ENCODE measurements at places on chromosomes 11 and 22.

DNA sequence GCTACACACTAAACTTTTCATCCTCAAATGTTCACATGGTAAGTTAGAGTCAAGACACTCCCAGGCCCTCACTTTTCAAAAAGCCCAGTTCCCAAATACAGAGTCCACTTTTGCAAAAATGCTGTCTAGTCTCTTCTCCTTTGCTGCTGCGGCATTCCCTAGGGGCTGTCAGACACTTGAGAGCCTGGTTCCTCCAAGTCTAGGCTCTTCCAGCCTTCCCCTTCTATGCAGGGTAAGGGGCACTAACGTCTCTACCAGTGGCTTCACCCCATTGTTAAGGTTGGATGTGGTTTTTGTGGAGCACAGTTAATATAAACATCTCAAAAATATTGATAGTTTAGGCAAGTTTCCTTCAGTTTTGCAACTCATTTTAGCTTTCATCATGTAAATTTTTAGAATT lies 181.5 kb downstream of the KIF18A start:
- DNase-seq, result no peak

GRCh38 chr11:69563946-69564775 lies 76.8 kb upstream of the CCND1 start:
- no peak for DNase-seq

DNA sequence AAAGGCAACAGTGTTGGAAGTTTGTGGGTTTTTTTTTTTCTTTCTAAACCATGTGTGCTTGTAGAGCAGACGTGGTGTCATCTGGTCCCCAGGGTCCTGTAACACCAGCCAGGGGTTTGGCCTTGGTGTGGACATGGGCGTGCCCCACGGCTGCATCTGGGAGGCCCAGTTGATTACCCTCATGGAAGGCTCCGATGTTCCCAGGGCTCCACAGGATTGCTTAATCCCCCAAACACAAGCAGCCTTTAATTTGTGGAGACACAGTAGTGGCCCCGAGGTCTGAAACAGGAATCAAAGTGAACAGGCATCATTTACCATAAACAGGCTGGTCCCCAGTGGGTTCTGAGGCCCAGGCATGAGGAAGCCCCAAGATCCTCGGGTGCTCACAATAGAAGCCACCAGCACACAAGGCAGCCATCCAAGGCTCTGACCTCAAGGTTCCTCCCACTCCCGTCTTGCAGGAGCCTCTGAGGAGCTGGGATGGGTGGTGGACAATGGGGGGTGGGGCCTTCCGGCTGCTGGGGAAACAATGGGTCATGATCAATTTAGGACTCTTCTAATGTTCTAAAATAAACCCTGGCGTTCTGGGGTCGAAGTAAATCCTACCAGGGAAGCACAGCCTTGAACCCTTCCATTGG lies 115.0 kb upstream of the CD82 start:
- no peak for DNase-seq

DNA sequence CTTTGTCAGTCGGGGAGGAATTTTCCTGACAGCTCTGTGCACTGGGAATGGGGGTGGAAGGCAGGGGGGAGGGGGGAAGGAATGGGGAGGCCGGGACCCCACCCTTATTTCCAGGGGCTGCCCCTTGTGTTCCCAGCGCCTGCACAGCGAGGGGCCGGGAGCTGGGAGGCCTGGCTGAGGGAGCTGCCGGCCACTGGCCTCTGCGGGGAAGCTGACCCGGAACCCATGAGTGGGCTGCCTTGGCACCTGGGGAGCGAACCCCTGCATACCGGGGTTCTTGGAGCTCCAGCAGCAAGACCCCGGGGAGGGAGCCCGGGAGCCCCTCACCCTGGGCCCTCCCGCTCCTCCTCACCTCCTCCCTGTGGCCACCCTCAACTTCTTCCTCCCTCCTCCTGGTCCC lies 3.5 kb downstream of the H19 start:
- no peak for DNase-seq

DNA sequence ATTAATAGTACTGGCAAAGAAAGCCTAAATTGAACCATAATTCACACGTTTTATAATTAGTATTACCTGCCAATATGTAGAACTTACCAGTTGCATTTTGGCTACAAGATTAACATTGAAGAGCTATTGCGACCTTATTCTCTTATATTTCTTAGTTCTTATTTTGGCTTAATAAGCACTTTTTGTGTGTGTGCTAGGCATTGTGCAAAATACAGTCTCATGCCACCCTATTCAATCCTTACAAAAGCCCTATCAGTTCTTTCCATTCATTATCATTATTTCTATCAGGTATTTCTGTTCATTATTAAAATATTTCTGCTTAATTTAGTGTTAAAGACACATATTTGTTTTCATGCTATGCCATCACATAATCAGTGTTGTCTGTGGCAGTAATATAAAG lies 41.2 kb downstream of the MAML2 start:
- no peak for DNase-seq

DNA sequence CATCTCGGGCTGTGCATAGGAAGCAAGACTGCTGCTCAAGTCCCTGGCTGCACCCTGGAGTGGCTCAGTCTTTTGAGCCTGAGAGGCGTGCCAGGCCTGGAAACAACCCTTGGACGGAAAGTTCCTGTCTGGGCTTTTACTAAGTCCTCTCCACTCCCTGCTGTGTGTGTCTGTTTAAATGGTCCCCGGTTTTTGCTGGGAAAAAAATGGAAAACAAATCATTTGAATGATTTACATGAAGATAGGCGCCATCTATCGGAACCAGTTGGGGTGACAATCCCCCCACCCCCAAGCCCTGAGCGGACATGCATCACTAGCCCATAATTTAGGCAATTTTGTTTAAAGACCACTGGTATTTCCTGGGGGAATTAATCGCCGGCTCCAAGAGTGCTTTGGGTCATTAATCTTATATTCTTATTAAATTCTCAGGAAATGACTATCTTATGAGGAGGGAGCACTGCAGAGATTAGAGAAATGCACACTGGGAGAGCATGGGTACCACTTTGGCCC lies 2.7 kb upstream of the GAB2 start:
- no peak for DNase-seq

- no peak for DNase-seq
These were observed 93.1 kb upstream of the SPON1 start for GRCh38 chr11:13869398-13869886.

GRCh38 chr11:68051191-68052136 lies 12.6 kb downstream of the TCIRG1 start:
- no peak for DNase-seq

DNA sequence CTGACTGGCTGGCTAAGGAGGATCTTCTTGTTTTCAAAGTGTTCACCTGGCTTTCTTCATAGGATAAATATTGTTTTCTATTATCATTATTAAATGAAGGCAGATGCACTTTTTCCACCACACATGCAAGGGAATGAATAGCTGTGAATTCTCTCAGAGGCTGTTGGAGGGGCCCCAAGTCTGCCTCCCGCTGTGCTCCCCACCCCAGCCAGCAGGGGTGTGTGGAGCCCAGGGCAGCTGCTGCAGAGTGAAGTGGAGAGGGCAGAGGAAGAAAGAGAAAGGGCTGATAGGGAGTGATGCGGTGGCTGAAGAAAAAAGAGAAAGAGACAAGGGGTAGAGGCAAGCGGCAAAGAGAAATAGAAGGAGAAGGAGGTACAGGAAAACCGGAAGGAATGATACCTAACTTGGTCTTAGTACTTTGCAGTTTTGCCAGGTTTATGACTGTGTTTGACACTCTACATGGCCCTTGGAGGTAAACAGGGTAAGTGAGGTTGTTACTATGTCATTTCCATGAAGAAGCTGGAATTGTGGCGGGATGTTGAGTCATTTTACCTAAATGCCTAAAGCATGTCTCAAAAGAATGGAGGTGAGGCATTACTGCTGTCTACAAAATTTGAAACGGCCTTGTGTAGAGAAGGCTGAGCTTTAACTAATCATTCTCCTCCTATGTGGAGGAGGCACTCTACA lies 145.7 kb upstream of the B3GAT1 start:
- DNase-seq, result no peak

DNA sequence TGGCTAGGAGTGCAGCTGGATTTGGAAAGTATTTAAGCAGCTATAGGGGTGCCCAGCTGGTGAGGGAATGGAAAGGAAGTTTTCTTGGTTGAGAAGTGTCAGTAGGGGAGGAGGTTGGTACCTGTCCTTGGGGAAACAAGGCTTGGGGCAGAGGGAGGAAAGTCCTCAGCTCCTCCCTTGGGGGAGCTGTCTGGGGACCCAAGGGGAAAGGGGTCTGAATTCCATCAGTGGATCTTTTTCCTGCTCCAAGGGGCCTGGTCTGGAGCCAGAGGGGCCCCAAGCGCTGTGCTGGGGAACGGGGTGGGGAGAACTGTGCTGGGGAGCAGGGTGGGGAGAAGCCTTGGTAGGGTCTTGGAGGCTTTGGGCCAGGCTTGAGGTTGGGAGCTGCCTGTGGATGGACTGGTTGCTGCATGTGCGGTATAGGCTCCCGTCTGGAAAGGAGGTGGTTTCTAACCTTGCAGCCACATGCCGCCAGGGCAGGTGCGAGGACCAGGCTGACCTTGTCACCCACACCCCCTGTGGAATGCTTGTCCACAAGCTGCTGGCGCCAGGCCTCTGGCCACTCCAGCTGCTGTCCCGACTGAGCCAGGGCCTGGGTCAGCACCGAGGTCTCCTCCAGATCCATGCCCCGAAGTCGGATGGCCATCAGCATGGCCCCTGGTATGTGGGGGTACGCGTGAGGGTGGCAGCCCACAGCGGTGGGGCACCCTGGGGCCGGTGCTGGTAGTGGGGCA lies 963 bp downstream of the TYMP start:
- DNase-seq, result no peak

DNA sequence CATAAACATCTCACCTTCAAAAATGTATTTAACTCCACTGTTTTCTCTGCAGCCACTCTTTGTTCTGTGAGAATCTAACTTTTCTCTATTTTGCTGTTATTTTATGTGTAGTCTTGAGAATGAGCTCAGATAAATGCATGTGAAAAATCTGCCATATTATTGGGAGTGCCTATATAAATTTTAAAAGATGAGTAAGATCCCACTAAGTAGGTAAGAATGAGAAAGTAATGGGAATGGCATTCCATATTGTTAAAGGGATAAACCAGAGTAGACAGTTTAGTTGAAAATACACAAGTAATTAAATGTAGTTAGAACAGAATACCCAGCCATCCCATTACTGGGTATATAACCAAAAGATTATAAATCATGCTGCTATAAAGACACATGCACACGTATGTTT lies 817.2 kb downstream of the FAM181B start:
- no peak for DNase-seq

DNA sequence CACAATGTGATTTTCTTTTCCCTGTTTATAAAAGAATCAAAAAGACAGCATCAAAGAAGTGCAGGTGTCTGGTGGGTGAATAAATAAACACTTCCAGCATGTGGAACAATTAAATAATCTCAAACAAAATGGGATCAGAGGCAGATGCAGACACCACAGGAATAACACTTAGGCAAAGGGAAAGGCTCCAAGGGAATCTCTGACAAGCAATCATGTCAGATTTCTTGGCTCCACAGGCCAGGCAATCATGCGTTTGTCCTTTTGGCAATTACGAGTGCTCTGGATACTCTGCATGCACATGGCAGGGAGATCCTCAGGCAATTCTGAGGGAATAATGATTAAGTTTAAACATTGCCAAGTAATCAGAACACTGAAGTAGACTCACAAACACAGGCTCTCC lies 403.5 kb upstream of the LUZP2 start:
- DNase-seq, result no peak

DNA sequence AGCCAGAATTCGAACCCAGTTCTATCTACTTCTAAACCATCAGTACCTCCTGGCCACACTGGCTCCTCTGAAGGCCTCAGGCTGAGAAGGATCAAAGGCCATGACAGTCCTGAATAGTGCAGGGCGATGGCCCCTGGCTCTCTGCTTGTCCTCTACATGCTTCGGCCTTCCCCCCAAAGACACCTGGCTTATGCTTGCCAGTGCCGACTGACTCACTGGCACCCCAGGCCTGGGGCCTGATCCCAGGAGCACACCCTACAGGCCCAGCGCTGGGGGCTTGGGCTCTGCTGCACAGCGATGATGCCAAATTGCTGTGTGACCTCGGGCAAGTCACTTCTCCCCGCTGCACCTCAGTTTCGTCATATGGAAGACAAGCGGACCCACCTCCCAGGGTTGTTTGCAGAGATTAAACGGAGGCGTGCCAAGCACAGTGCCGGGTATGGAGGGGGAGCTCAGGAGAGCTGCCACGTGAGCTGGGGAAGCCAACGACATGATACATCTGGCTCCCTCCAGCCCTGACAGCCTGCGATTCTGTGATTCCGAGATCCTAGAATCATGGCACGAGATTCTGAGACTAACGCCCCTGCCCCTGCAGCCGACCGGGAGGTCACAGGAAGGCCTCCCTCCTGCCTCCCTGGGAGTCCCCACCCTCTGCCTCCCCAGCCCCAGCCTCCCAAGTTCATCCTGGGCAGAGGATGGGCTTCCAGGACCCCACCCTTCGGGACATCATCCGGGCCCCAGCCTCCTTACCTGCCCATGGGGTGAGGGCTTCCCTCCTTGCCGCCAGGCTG lies 1.0 kb downstream of the SSTR3 start:
- no peak for DNase-seq

GRCh38 chr11:130516554-130517505 lies 68.4 kb downstream of the ADAMTS15 start:
- no peak for DNase-seq

DNA sequence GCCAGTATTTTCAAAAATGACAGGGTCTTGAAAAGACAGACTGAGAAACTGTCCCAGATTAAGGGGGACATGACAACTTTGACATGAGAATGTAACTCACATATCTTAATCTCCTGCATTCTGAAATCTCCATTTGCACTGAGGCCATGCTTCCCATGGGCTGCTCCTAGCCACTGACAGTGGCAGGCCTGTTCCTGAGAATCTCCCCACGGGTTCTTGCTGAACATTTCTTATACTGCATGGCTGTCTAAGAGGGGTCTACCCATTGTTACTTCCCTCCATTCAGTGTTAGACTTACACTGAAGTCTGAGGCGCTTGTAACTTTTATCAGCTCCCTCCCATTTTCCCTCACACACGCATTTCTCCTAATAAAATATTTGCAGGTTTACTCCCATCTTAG lies 1.5 kb downstream of the CEP295 start:
- DNase-seq, result no peak

DNA sequence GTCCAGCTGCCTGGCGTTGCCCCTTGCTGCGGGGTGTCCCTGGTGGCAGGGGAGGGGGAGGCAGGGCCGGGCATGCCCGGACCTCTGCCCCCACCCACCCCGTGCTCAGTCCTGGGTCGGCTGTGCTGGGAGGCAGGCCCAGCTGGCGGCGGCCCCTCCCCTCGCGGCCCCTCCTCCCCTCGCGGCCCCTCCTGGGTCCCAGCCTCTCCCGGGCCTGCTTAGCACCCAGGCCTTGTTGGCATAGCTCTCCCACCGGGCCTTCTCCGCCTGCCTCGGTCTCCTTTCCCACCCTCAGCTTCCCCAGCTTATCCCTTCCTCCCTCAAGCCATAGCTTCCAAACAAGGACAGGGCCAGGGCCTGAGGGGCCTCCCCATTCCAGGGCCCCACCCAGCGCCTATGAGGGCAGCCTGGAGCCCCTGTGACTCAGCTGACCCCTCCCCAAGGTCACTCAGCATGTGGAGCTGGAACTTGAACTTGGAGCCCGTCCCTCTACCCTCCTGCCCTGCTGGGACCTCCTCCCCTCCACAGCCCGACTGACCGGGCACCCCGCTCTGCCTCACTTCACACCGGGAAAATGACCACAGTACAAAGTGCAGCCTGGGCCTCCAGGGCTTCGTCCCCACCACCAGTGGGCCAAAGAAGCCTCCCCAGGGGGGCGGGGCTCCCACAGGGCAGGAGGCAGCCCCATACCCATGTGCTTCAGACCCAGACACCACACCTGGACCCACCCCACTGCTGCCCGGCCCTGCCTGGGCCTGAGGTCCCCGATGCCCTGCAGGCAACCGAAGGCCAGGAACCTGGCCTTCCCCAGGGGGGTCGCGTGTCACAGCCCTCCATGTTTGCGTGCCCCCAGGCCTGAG lies 1.2 kb downstream of the EPS8L2 start:
- DNase-seq, result no peak

Data from effector memory CD4-positive, alpha-beta T cell (primary cell).